MG63 (cell line): ENCODE measurements at places on chromosomes 1 and 21. TPM values are rescaled to one million over a fixed set of nuclear protein-coding genes. Genes with fewer than 3 reads are reported as not detected.

DNA sequence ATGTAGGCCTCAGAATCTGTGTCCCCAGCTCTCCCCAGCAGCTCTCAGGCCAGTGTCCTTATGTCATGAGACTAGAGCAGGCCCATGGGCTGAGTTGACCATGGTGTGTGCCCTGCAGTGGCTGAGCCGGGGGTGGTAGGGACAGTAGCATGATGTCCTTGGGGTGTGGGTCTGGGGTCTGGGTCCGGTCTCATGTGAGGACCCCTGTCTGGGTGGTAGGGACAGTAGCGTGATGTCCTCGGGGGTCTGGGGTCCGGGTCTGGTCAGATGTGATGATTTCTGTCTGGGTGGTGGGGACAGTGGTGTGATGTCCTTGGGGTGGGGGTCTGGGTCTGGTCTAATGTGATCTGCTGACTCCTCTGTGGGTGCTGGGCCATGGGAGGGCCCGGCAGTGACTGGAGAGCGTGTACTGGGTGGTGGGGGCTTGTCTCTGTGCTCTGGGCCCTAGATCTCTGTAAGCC, 64.5 kb downstream of the OBSCN start:
- DNase-seq = no peak

- DNase-seq = no peak
These were observed 14.2 kb downstream of the CHRNB2 start for GRCh38 chr1:154581766-154582165.

DNA sequence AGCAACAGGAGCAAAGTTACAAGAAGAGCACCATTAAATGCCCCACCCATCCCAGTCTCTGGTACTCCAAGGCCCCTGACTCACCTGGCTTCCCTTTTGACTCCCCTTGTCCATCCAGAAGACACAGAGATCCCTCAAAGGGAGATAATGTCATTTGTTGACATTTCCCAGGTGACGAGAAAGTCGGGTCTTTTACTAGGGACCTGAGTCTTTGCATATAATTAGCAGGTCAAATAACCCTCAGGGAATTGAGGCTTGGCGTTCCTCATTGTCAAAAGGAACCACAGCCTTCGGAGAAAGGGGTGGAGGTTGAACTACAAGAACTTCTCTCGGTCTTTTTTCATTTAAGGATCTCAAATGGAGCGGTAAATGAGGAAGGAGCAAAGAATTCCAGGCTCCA, 133.2 kb downstream of the PROX1 start:
- no peak for DNase-seq

DNA sequence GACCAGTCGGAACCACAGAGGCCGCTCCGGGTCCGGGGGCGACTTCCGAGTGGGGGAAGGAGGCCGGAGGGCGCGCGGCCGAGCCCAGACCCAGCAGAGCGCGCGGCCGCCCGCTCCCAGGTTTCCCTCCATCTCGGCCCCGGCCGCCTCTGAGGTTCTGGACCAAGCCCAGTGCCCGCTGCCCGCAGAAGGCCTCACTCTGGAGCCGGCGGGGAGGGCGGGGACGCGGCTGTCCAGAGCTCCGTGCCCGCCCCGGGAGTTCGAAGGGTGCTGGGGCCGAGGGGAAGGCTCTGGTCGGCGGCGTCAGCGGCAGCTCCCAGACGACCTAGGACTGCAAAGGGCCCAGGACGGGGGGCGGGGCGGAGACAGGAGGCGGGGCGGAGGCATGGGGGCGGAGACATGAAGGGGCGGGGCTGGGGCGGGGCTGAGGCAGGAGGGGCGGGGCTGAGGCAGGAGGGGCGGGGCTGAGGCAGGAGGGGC, 48.0 kb upstream of the SLC19A1 start:
- DNase-seq = peak; percentile 44

DNA sequence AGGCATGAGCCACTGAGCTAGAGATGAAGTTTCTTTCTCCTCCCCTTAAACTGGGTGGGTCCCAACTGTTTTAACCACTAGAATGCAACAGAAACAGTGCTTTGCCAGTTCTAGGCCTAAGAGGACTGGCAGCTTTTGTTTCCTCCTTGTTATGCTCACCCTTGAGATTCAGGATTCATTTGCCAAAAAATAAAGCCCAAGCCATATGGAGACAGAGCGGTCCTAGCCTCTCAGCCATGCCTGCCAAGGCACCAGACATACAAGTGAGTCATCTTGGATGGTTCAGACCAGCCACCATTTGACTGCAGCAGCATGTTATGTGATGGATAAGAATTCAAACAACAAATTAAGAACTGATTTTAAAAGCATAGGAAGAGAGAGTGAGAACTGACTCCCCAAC, 38.1 kb upstream of the STUM start:
- peak; percentile 95 for DNase-seq

ZMYND12 gene
- total RNA-seq = 0.07 TPM in 1 of 2 replicates, not detected in the other
